ENCODE measurements at places on chromosomes 3 and 15.

DNA sequence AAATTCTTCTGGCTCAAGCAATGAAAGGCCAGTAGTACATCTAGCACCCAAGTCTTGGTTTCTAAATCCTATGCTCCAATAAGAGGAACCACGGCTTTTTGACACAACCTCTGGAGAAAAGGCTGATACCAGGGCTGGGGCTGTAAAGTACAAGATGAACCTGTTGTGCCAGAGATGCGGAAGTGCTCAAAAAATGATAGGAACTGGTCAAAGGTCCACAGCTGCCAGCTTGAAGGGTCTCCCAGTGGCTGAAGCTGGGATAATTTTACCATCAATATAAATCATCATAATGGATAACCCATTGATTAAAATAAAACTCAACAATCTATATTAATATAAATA is 558 bp upstream of the NCEH1 start:
- DNase-seq: no peak

DNA sequence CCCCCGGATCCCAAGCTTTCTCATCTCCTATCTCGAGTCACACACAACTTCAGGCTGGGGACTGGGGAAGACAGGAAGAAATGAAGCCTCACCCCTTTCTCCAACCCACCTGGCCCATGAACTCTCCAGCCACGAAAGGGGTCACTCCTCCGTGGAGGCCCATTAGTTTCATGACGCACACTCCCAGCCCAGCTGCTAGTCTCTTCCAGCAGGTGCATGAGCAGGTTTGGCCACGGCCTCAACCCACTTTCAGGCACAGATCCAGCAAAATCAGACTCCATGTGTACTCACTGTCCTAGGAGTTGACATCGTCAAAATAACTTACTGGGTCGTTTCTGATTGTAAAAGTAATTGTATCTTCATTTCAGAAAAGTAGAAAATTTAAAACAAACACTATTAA is 76.6 kb downstream of the C3orf70 start:
- no peak for DNase-seq

DNA sequence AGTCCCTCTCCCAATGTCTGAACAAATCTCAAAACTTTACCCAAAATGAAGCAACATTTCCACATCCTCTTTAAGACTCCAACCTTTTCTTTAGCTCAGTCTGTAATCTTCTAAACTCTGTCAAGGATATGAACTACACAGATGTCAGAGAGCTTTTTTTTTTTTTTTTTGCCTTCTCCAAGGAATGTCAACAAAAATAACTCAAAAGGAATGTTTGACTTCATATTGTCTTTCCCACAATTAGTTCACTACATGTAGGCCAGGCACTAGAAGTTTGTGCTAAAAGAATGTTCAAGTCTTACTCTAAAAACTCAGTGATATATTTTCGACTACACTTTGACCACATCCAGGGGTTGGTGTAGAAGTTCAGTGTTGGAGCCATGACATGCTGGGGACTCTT is 37.1 kb downstream of the ADAMTS9 start:
- DNase-seq: no peak

DNA sequence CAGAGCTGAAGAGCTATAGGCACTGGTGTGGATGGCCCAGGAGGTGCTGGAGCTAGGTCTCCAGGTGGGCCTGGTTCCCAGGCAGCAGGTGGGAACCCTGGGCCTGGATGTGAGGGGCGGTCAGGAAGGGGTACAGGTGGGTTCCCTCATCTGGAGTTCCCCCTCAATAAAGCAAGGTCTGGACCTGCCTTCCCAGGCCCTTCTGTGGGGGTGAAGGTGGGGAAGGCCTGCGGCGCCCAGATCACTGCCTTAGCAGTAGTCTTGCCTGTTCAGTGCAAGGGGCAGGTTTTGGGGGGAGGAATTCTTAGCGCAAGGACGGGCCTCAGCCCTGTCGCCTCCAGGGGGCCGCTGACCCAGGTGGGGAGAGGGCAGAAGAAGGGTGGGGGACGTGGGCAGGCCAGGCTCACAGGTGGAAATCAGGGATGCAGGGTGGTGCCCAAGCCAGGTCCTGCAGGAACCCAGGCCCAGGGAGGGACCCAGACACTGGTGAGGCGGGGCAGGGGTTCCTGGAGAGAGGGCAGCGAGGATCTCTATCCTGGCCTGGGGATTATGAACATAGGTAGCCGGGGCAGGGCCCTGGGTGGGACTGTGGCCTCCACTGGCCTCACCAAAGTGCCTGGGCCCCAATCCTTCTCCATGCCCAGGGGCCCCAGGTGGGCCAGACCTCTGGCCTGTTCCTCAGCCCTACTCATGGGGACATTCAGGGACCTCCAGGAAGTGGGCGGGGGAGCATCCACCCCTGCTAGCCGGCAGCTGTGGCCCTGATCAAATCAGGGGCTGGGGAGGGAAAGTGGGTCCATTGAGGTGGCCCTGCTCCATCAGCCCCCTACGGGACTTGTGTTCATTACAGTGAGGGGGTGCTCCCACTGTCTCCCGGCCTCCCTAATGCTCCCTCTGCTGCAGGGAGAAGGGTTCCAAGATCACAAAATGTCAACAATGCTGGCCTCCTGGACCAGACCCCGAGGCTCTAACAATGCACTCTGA is 25.3 kb downstream of the HDAC11 start:
- DNase-seq: no peak

- DNase-seq: no peak
Observed at GRCh38 chr3:45806072-45806471, 9.7 kb upstream of the SLC6A20 start.
